ENCODE measurements at places on chromosomes 4 and X. TPM values are rescaled to one million over a fixed set of nuclear protein-coding genes. Genes with fewer than 3 reads are reported as not detected.

- DNase-seq, result no peak
These were observed 775.6 kb downstream of the STIM2 start for GRCh38 chr4:27635936-27636913.

The NAP1L2 gene
- polyA plus RNA-seq, result 2.8 TPM

GRCh38 chr4:25991340-25991739, 77.3 kb downstream of the SMIM20 start:
- no peak for DNase-seq

DNA sequence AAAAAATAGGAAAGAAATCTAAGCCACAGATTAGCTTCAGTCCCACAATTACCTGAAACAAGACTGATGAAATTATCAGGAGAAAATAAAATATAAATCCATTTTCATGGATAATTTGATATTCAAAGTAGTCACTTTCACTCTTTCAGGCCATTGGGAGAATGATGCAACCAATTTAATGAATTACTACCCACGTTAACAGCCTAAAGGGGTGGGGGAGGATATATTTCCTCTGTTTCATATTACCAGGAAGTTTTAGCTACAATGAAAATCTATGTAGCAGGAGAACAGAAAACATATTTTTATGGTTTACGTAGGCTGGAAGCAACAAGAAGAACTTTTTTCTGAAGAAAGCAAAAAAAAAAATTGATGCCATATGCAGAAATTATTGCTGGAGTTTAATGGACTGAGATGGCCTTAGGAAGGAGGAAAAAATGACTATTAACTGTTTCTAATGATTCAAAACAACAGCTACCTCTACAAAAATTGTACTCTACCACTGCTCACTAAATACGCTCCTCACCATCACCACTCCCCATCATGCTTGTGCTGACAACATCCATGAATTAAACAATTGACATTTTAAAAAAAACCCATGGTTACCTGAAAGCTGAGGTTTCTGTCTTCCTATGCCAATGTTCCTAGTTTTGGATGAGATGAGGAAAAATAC, 100.9 kb downstream of the CXXC4 start:
- DNase-seq, result no peak

DNA sequence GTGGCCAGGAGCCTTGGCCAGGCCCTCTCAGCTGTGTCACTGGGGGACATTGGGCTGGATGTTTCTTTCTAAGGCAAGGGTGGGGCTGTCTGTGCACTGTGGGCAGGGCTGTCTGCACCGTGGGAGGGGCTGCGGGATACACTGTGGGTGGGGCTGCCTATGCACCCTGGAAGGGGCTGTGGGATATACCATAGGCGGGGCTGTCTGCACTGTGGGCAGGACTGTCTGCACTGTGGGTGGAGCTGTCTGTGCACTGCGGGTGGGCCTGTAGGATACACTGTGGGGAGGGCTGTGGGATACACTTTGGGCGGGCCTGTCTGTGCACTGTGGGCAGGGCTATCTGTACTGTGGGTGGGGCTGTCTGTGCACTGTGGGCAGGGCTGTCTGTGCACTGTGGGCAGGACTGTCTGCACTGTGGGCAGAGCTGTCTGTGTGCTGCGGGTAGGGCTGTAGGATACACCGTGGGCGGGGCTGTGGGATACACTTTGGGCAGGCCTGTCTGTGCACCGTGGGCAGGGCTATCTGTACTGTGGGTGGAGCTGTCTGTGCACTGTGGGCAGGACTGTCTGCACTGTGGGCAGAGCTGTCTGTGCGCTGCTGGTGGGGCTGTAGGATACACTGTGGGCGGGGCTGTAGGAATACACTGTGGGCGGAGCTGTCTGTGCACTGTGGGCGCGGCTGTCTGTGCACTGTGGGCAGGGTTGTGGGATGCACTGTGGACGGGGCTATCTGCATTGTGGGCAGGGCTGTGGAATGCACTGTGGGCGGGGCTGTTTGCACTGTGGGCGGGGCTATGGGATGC, 31.1 kb downstream of the ACOX3 start:
- no peak for DNase-seq

DNA sequence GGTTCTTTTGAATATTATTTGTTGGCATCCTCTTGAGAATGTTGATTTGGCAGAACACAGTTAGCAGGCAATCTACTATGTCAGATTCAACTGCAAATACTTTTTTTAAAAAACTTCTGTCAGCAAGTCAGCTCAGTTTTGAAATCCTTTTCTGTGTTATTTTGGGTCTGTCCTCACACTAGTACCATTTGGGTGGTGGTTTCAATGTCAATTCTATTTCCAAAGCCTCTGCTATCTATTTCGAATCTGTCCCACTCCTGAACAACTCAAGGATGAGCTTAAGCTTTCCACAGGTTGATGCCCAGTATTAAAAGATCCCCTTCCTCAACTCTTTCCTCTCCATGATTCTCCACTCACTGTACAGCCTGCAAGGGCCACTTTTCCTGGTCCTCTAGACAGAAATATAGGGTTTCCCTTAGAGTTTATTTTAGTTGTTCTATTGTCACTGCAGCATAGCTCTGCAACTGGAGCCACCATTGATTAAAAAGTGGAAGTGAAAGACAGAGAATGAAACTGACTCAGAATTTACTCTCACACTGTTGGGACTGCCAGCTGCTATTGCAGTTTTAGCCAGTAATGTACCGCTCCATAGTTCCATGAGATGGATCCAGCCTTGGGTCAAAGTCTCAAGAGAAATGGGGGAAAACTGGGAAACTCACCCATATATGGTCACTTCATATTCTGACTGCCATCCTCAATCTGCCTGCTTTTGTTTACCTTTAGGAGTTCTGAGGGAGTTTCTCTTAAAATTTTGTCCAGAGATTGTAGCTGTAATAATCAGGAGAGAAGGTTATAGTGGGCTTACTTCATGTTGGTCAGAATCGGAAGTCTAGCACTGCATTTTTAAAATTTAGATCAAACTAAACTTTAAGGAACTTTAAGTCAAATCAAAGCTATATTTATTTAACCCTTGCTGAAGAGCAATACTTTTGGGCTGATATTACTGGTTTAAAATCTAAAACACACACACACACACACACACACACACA, 14.6 kb downstream of the HDX start:
- no peak for DNase-seq

The MAGEA4 gene
- not detected for polyA plus RNA-seq

DNA sequence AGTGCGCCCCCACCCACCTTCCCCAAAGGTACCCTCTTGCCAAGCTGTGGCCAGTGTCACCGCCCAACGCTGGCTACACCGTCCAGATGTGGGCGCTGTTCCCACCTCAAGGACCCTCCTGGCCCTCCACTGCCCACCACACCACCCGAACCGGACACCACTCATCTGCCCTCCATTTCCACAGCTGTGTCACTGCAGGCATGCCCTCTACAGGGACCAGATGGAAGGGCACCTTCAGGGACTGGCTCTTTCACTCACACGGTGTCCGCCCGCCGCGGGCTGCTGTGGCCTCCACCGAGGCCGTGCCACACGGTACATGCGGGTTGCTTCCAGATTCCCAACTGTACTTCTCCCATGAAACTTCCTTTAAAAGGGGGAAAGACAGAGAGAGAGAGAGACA, 87.7 kb downstream of the FAM53A start:
- no peak for DNase-seq

DNA sequence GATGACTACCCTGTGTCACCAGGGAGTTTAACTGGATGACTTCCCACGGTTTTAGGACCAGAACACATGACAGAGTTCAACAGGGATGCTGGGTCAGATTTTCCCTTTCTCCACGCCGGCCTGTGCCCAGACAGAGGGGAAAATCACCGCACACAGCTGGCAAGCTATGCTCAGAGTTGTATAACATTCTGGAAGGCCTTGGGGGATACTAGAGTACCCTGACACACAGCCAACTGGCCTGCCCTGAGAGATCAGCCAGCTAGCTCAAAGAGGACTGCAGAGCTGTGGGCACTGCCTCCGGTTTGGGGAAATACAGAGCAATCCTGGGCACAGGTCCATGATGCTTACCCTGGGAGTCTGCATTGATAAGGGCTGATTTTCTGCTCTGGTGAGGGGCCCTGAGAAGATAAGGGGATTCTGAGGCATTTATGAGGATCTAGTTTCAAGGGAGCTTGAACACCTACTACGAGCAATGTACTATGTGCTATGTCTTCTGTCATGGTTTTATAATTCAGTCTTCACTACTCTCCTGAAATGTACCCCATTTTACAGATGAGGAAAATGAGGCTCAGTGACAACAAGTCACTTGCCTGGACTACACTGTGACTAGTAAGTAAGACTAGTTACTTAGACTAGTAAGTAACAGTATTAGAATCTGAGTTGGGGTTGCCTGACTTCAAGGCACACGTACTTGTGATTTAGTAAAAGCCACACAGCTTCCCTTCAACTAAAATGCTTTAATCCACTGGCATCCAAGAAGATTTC, 14.7 kb downstream of the C4orf54 start:
- no peak for DNase-seq

DNA sequence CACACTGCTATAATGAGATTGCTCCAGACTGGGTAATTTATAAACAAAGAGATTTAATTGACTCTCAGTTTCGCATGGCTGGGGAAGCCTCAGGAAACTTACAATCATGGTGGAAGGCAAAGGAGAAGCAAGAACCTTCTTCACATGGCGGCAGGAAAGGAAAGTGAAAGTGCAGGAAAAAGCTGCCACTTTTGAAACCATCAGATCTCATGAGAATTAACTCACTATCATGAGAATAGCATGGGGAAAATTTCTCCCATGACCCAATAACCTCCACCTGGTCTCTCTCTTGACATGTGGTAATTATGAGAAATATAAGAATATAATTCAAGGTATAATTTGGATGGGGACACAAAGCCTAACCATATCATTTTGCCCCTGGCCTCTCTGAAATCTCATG, 884.2 kb downstream of the GLUD2 start:
- no peak for DNase-seq

DNA sequence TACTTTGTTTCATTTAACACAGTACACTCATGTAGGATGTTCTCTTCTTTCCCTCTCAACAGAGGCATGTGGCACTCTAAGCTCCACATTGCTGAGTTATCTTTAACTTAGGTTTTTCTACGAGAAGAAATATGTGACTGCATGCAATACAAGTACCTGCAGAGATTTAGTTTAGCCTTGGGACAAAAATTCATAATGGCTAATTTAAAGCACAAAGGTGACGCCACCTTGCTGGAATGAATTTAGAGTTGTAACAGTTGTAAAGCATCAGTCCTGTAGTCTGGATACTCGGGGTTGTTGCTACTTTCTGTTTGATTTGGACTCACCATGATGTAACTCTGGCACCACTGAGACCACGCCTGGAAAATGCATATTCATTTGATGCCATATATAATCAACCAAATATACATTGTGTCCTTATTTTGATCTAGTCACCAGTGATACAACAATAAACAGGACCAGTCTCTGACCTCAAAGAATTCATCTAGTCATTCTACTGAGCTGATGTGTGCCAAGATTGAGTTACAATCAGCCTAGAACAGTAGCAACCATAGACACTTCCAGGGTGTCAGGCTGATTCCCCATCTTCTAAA, 451.0 kb upstream of the ZFP42 start:
- DNase-seq, result no peak

The CT55 gene
- polyA plus RNA-seq, result 0.10 TPM

- no peak for DNase-seq
These were observed 146.2 kb upstream of the JADE1 start for GRCh38 chr4:128663325-128663724.

The SLC2A9 gene
- 10.3 TPM for polyA plus RNA-seq

GRCh38 chrX:83510510-83511062, 2.5 kb downstream of the POU3F4 start:
- no peak for DNase-seq

DNA sequence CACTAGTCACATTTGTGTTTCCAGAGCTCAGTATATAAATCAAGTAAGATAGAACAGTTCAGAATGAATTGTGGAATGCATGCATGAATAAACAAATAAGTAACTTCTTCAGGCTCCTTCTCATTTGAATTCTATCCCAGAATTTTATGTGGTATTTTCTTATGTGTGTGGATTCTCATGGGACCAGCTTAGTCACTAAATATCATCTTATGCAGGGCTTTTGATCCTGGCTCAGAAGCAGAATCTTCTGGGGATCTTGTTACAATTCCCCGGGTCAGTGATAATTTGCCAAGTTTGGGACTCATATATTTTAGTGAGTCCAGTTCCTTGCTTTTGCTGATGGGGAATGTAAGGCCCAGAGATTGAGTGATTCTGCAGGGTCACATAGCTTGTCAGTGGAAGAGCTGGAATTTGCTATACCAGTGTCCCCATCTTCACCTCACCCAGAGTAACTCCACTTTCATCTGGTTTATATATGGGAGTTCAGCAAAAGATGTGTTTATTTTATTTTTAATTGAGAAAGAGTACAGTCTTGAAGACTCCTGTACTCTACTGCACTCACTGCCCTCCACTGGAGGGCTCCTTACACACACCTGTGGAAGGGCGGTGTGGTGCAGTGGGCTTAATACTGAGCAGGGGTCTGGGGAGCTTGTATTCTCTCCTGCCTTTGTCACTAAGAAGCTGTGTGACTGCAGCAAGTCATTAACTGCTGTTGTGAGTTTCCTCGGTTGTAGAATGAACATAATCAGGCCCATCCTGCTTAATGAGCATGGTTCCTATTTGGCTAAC, 198.2 kb upstream of the CXorf66 start:
- no peak for DNase-seq

GRCh38 chrX:39667736-39668482, 429.8 kb downstream of the BCOR start:
- DNase-seq, result no peak

GRCh38 chr4:41541687-41542094, 3.7 kb downstream of the LIMCH1 start:
- no peak for DNase-seq

GRCh38 chrX:81348388-81348787, 146.5 kb downstream of the SH3BGRL start:
- DNase-seq, result no peak

- DNase-seq, result no peak
These were observed 41.3 kb downstream of the LRBA start for GRCh38 chr4:150973626-150974251.

GRCh38 chr4:149292425-149293007, 523.1 kb downstream of the IQCM start:
- DNase-seq, result no peak

GRCh38 chr4:55121246-55121645, 4.1 kb downstream of the KDR start:
- DNase-seq, result no peak

The SGMS2 gene
- 14.4 TPM for polyA plus RNA-seq

The NSG1 gene
- 4.9 TPM for polyA plus RNA-seq

GRCh38 chr4:81503586-81503985, 31.9 kb upstream of the RASGEF1B start:
- DNase-seq, result no peak

GRCh38 chrX:148047200-148047599, 66.1 kb downstream of the FMR1NB start:
- DNase-seq, result no peak

The PRR32 gene
- polyA plus RNA-seq, result not detected

- no peak for DNase-seq
These were observed 151.6 kb downstream of the AASDH start for GRCh38 chr4:56235725-56236124.

The ITGB1BP2 gene
- 2.8 TPM for polyA plus RNA-seq

- DNase-seq, result no peak
These were observed 47.5 kb upstream of the CLDN34 start for GRCh38 chrX:9919632-9920172.

GRCh38 chrX:107014936-107015335, 14.9 kb upstream of the MORC4 start:
- DNase-seq, result no peak

The MAP7D3 gene
- 19.3 TPM for polyA plus RNA-seq

- DNase-seq, result no peak
These were observed 192.8 kb upstream of the BCOR start for GRCh38 chrX:40290517-40290916.

Data from left kidney (tissue), 8 donors.